ENCODE measurements at places on chromosomes 2 and 18. TPM values are rescaled to one million over a fixed set of nuclear protein-coding genes. Genes with fewer than 3 reads are reported as not detected.

DNA sequence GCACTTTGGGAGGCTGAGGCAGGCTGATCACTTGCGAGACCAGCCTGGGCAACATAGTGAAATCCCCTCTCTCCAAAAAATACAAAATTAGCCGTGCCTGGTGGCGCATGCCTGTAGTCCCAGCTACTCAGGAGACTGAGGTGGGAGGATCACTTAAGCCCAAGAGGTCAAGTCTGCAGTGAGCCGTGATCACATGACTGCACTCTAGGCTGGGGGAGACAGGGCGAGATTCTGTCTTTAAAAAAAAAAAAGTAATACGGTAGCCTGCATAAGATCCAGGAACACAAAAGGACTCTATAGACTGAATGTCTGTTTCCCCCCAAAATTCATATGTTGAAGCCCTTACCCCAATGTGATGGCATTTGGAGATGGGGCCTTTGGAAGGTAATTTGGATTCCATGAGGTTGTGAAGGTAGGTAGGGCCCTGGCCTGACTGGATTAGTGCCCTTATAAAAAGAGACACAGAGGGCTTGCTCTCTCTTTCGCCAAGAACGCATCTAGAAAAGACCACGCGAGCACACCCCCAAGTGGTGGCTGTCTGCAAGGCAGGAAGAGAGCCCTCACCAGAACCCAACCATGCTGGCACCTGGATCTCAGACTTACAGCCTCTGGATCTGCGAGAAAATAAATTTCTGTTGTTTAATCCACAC lies 17.0 kb downstream of the MBOAT2 start:
- H3K27ac ChIP-seq, result no peak overlapping the region
- no peak overlapping the region for H3K4me3 ChIP-seq
- H3K36me3 ChIP-seq, result no peaks in the 10 kb centered on the region
- no peak for DNase-seq

- DNase-seq, result no peak
- no peak overlapping the region for H3K27ac ChIP-seq
- H3K36me3 ChIP-seq, result peaks cover 23% of the 10 kb centered on the region
- no peak overlapping the region for H3K4me3 ChIP-seq
- H3K4me1 ChIP-seq, result peaks cover 11% of the 10 kb centered on the region
Observed at GRCh38 chr2:28276076-28276618, 116.5 kb upstream of the FOSL2 start.

DNA sequence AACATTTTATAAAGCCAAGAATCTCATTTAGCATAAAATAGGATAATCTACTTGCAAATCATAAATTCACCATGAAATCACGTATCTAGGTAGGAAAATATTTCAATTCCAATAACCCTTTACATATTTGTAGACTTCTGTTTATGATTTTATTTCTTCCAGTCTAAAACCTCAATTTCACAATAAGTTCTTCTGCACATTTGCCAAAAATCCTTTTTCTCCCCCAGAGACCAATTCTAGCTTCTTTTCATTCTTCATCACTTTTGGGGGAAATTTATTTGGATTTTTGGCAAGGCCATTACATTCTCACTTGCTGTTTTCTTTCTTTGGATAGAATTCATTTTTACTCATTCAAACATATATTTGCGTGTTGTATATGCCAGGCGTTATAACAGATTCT lies 86.8 kb downstream of the SPRED2 start:
- peaks cover 4% of the 10 kb centered on the region for H3K27me3 ChIP-seq
- no peaks in the 10 kb centered on the region for H3K36me3 ChIP-seq
- H3K4me3 ChIP-seq, result no peak overlapping the region
- no peaks in the 10 kb centered on the region for H3K4me1 ChIP-seq

- peaks cover 73% of the 10 kb centered on the region for H3K36me3 ChIP-seq
- peaks cover 29% of the 10 kb centered on the region for H3K4me1 ChIP-seq
- no peaks in the 10 kb centered on the region for H3K27me3 ChIP-seq
- H3K4me3 ChIP-seq, result no peak overlapping the region
Observed at GRCh38 chr18:79942211-79942610, 9.2 kb downstream of the SLC66A2 start.

- H3K27ac ChIP-seq, result no peak overlapping the region
- peaks cover 14% of the 10 kb centered on the region for H3K36me3 ChIP-seq
- no peaks in the 10 kb centered on the region for H3K27me3 ChIP-seq
- no peak overlapping the region for H3K4me3 ChIP-seq
- no peak for DNase-seq
Observed at GRCh38 chr2:168157926-168158325, 89.5 kb downstream of the STK39 start.

DNA sequence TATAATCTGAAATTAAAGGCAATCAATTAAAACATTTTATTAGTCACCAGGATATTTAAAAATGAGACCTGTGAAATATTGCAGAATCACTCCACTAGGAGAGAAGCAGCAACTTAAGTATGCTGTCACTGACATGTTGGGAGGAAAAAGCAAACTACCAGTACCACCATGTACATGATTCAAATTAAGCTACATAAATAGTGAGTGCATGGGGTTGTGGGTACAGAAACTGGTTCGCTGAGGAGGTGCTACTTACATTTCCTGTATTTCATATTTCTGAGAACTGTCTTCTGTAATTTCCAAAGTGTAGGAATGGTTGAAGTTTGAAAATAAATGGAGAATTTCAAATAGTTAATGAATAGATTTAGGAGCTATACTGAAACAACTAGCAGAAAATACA lies 7.9 kb upstream of the NR4A2 start:
- H3K4me3 ChIP-seq, result peak overlapping the region; percentile 92
- no peaks in the 10 kb centered on the region for H3K27me3 ChIP-seq
- no peak for DNase-seq
- H3K4me1 ChIP-seq, result peaks cover 27% of the 10 kb centered on the region
- no peak overlapping the region for H3K27ac ChIP-seq
- peaks cover 7% of the 10 kb centered on the region for H3K36me3 ChIP-seq

DNA sequence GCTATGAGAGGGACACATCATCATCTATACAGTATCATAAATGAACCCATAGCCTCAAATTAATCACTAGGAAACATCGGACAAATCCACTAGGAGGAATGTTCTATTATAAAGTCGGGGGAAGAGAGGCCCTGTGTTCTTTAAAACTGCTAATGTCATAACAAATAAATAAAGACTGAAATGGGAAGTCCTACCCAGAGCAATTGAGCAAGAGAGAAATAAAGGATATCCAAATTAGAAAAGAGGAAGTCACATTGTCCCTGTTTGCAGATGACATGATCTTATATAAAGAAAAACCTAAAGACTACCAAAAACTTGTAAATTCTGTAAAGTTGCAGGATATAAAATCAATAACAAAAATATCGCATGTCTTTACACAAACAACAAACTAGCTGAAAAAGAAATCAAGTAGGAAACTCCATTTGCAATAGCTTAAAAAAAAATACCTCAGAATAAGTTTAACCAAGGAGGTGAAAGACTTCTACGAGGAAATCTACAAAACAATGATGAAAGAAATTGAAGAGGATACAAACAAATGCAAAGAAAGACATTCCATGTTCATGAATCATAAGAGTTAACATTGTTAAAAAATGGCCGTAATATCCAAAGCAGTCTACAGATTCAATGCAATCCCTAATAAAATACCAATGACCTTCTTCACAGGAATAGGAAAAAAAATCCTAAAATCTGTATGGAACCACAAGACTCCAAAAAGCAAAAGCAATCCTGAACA lies 30.6 kb downstream of the RTN4 start:
- H3K36me3 ChIP-seq, result no peaks in the 10 kb centered on the region
- DNase-seq, result no peak
- H3K27ac ChIP-seq, result peak overlapping the region; percentile 76
- H3K4me1 ChIP-seq, result peaks cover 33% of the 10 kb centered on the region

- no peaks in the 10 kb centered on the region for H3K27me3 ChIP-seq
- H3K4me1 ChIP-seq, result peaks cover 16% of the 10 kb centered on the region
- no peak overlapping the region for H3K4me3 ChIP-seq
- no peak for DNase-seq
- H3K27ac ChIP-seq, result no peak overlapping the region
Observed at GRCh38 chr18:21762181-21762772, 21.7 kb downstream of the MIB1 start.

DNA sequence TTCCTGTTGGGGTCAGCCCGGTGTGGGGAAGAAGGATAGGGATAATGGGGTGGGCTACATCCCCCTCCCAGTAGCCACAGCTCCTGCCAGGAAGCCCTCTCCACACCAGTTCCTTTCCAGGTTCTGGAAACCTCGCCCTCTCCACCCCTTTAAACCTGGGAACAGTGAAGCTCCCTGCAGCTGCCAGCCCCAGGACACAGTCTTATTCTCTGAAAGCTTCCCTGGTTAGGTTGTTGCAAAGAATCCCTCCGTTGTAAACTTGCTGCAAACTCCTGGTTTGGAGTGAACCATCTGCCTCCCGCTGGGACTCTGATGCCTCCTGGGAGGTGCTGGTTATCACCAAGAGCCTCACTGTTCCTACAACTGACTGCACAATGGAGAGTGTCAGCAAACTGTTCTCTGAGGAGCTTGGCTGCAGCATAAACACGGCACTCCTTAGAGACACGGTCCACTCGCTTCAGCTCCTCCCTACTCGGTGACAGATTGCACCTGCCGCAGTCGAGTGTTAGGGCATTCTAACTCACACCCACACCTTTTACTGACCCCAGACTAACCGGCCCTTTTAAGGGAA lies 261.8 kb upstream of the RAB6C start:
- no peak for DNase-seq
- H3K27me3 ChIP-seq, result peaks cover 8% of the 10 kb centered on the region
- no peaks in the 10 kb centered on the region for H3K4me1 ChIP-seq
- H3K4me3 ChIP-seq, result no peak overlapping the region

GRCh38 chr2:27214941-27215340 lies 2.2 kb upstream of the CAD start:
- DNase-seq, result no peak
- peaks cover 53% of the 10 kb centered on the region for H3K4me1 ChIP-seq
- no peak overlapping the region for H3K4me3 ChIP-seq
- no peak overlapping the region for H3K27ac ChIP-seq

GRCh38 chr18:41459656-41460055 lies 495.4 kb upstream of the PIK3C3 start:
- H3K4me3 ChIP-seq, result no peak overlapping the region
- no peaks in the 10 kb centered on the region for H3K4me1 ChIP-seq
- H3K27ac ChIP-seq, result no peak overlapping the region
- DNase-seq, result no peak
- no peaks in the 10 kb centered on the region for H3K36me3 ChIP-seq

- H3K27me3 ChIP-seq, result peaks cover 2% of the 10 kb centered on the region
- H3K27ac ChIP-seq, result no peak overlapping the region
- no peaks in the 10 kb centered on the region for H3K36me3 ChIP-seq
- no peak for DNase-seq
- H3K4me1 ChIP-seq, result peaks cover 14% of the 10 kb centered on the region
Observed at GRCh38 chr2:109349503-109350465, 220.8 kb downstream of the SH3RF3 start.

GRCh38 chr2:30662268-30663131 lies 144.7 kb downstream of the CAPN13 start:
- H3K27me3 ChIP-seq, result no peaks in the 10 kb centered on the region
- peaks cover 4% of the 10 kb centered on the region for H3K4me1 ChIP-seq
- H3K36me3 ChIP-seq, result no peaks in the 10 kb centered on the region

DNA sequence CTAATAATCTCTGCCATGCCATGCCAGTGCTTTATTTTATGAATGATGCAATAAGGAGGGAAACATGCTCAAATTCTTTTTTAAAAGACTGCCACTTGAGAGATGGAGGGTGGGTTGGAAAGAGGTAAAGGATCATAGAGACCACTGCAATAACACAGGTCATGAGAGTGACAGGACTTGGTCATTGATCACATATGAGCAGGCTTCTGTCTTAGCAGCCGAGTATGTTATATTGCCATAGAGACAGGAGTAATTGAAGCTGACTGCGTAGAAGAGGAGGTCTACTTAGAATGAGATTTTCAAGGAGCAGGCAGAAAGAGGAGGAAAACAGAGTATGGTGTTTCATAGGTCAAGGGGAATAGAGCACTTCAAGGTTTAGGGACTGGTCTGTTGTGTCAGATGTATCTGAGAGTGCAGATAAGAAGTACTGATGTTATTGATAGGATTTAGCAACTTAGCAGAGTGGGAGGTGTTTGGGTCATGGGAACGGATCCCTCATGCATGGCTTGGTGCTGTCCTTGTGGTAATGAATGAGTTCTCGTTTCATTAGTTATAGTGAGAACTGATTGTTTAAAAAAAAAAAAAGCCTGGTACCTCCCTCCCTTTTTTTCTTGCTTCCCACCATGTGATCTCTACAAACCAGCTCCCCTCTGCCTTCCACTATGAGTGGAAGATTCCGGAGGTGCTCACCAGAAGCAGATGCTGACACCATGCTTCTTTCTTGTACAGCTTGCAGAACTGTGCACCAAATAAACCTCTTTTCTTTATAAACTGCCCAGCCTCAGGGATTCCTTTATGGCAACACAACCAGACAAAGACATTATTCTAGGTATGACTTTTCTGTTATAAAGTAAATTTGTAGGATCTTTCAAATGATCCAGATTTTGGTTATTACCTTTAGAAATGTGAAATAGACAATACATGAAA lies 32.8 kb downstream of the UGP2 start:
- no peaks in the 10 kb centered on the region for H3K27me3 ChIP-seq
- no peak overlapping the region for H3K4me3 ChIP-seq
- H3K27ac ChIP-seq, result no peak overlapping the region
- no peak for DNase-seq
- H3K36me3 ChIP-seq, result peaks cover 64% of the 10 kb centered on the region

DNA sequence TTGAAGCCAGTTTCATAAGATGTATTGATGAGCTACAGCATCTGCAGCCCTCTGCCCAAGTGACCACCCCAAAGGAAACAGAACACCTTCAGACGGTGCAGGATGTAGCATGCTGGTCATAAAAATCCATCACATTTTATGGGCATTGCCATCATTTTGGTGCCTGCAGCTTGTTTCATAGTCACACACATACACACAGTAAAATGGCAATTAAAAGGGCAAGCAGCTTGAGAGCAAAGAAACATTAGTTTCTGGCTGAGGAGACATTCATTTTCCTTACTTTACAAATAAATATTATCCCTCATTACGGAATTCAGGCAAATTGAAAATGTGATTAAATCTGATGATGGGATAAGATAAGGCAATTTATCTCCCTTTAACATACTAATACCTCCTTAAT lies 13.4 kb downstream of the MYO5B start:
- no peak overlapping the region for H3K4me3 ChIP-seq
- DNase-seq, result no peak
- H3K27me3 ChIP-seq, result peaks cover 32% of the 10 kb centered on the region
- H3K36me3 ChIP-seq, result no peaks in the 10 kb centered on the region

GRCh38 chr2:68757081-68757480 lies 22.5 kb downstream of the ARHGAP25 start:
- H3K27ac ChIP-seq, result no peak overlapping the region
- H3K4me3 ChIP-seq, result no peak overlapping the region
- no peaks in the 10 kb centered on the region for H3K27me3 ChIP-seq
- no peak for DNase-seq
- peaks cover 47% of the 10 kb centered on the region for H3K36me3 ChIP-seq

DNA sequence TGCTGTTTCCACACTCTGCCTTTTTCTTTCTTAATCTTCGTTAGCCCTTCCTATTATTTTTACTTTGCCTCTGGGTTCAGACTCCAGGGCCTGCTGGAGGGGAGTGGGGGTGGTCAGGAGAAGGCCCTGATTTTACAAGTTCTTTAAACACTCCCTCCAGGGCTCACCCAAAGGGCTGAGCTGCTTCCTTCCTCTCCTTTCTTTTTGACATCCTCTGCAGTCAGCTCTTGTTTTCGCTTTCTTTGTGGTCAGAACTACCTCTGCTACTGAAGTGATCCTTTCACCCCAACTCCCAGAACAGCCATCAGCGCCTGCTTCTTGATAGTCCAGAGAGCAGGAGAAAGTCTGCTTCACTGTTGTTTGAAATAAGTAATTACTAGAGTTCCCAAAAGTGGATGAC lies 925.7 kb downstream of the EPHA4 start:
- H3K4me1 ChIP-seq, result no peaks in the 10 kb centered on the region
- no peak for DNase-seq
- H3K4me3 ChIP-seq, result no peak overlapping the region

The MYO1B gene
- 2.5 TPM for total RNA-seq

The COL3A1 gene
- total RNA-seq, result not detected

The DYNC1I2 gene
- 52.0 TPM for total RNA-seq

The RGPD4 gene
- 0.07 TPM for total RNA-seq

The CCL20 gene
- not detected for total RNA-seq

The TPRKB gene
- total RNA-seq, result 27.1 TPM

The NIFK gene
- 102 TPM for total RNA-seq

The IL1F10 gene
- total RNA-seq, result not detected
